SIG-M5 (cell line): ENCODE measurements at places on chromosomes 1 and 21.

GRCh38 chr1:58901008-58901407 lies 117.2 kb upstream of the JUN start:
- DNase-seq: no peak

GRCh38 chr1:29364101-29364678 lies 127.9 kb downstream of the PTPRU start:
- DNase-seq: no peak

- no peak for DNase-seq
Measured at GRCh38 chr1:172699111-172699510, 40.2 kb downstream of the FASLG start.

DNA sequence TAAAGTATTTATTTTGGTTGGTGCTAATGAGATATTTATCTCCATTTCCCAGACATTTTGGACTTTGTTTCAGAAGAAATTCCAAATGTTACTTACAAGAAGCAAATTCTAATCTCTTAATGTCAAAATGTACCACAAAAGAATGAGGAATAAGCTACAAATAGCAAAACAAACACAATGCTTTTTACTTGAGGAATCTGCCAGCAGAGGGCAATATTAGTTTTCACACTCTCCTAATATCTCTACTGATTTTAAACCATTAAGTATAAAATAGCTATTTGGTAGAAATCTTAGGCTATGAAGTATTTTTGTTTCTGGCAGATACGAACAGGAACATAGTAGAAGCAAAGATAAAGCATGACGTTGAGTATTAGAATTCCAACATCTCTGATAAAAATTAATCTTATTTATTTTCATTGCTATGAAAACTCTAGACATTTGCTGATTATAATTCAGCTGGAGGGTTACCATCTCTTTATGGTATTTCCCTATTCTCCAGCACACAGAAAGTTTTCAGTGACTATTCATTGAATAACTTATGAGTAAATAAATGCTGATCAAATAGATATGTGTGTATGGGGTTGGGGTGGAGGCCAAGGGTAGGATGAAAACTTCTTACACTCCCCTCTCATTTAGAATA lies 13.4 kb upstream of the HMCN1 start:
- DNase-seq: no peak

- peak; percentile 92 for DNase-seq
Measured at GRCh38 chr1:89757532-89757931, 63.3 kb upstream of the LRRC8D start.

- DNase-seq: no peak
Measured at GRCh38 chr1:153962088-153963029, 978 bp downstream of the SLC39A1 start.

DNA sequence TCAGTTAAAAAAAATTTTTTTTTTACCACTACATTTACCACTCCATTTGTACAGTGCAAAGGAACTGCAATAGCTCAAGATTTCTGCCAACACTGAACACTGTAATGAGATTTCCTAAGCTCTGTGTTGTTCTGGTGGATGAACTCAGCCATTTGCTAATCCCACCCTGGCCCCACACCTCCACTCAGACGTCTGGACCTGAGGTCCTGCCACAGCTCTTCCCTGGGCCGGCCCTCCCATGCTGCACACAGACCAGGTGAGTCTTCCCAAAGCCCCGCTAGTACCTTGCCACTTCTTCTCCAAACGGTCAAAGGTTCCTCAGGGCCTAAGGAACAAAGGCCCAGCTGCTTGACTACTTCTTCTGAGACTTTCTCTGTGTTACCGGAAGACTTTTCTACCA lies 56.4 kb downstream of the SLC45A1 start:
- no peak for DNase-seq

GRCh38 chr1:155003766-155004351 lies 1.3 kb downstream of the ZBTB7B start:
- no peak for DNase-seq

- no peak for DNase-seq
Measured at GRCh38 chr1:203592730-203593129, 33.9 kb upstream of the ATP2B4 start.

- DNase-seq: no peak
Measured at GRCh38 chr1:201385299-201385891, 7.9 kb upstream of the TNNT2 start.
